ENCODE measurements at places on chromosomes 6 and 20.
A peak's percentile ranks its signal among the peaks of the same experiment; 100 is the strongest.

GRCh38 chr6:118918329-118918725 is 16.6 kb downstream of the MCM9 start:
- DNase-seq, result no peak

DNA sequence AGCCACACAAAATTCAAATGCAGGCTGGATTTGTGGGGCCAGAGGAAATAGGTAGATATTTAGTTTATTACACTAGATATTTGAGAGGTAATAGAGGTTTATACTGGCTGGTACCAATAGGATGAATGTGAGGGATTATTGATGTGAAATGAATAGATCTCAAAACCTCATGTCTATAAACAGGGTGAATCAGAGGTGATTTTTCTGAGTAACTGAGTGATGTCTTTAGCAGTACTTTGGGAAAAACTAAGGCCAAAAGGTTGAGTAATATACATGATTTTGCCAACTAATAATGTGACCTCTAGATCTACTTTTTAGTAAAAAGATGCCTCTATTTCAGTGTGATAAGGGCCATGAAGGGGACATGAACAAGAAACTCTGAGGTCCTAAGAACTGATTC is 86.8 kb downstream of the HAO1 start:
- DNase-seq, result no peak

GRCh38 chr6:70398783-70399728 is 14.3 kb upstream of the FAM135A start:
- peak; percentile 45 for DNase-seq

DNA sequence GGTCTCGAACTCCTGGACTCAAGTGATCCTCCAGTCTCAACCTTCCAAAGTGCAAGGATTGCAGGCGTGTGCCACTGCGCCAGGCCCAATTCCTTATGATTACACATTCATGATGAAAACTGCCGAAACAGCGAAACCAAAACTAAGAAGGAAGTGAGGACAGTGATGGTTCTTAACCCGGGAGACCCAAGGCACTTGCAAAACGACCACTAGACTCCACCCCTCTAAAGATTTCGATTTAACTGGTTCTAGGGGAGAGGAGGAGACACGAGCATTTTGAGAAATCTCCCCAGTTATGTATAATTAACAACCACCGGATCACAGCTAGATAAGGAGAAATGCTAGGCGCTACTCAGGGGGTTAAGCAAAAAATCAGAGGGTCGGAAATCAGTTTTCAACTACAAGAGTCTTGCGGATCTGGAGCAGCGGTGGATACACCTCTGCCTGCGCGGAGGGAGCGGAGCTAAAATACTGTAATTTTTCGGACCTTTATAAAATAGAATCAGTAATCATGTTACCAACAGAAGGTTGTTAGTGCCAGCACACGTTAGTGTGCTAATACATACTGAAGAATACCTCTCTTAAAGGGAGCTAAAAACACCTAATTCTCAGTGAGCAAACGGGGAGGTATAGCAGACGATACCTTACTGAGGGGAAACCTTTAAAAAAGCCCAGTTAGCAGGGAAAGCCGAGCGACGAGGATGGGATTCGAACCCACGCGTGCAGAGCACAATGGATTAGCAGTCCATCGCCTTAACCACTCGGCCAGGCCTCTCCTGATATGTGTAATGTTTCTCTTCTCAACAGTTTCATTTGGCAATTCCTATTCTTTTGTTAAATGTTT is 60.0 kb upstream of the BTN3A2 start:
- peak; percentile 79 for DNase-seq

DNA sequence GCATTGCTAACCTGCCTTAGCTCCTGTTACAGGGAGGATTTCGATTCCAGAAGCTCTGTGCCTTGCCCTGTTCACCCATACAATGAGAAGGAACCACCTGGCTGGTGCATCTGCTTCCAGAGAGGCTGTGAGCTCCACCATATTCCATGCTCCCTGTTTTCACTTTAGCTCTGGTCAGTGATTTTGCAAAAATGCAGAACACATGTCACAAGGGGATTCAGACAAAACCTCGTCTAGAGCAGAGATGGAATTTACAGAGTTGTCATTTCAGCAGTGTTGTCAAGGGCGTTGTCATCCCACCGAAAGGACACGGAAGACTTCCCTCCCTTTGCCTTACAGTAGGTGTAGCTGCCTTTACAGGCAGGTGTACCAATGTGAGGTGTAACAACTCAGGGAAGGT is 223.0 kb upstream of the ARID1B start:
- no peak for DNase-seq

- DNase-seq, result peak; percentile 62
Measured at GRCh38 chr6:21587179-21587960, 6.2 kb upstream of the SOX4 start.

GRCh38 chr6:41470029-41470330 is 76.2 kb upstream of the FOXP4 start:
- peak; percentile 41 for DNase-seq

DNA sequence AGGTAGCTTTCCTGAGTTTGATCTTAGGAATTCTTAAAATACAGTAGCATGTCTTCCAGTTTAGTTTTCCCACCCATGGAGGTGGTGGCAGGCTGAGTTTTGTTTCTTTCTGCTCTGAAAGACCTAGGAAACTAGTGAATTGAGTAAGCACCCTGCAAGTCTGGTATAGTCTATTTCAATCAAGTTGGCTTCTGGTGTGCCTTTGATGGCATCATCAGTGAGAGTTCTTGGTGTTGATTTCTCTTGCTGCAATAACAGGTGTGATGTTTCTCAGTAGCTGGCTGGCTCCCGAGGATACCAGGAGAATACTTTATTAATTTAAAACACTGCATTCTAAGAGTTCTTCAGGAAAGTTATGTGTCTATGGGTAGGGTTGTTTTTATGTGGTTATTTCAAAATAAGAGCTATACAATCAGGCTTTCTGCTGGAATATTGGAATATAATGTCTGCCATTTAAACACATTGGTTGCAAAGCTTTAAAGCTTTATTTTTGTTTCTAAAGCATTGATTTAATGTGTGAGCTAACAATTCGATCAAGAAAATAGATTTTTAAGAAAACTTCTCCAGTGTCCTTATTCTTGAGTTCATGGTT is 19.0 kb downstream of the VAPB start:
- no peak for DNase-seq
